Pericardium fibroblast (primary cell): ENCODE measurements at places on chromosomes 4 and X. TPM values are rescaled to one million over a fixed set of nuclear protein-coding genes. Genes with fewer than 3 reads are reported as not detected.

Gene LRAT
- under 0.01 and 0.12 TPM in 2 replicates for total RNA-seq

Gene UGT2B15
- total RNA-seq, result not detected in 2 replicates

Gene FAM184B
- total RNA-seq, result 0.12 TPM in 1 of 2 replicates, not detected in the other

Gene SLC6A14
- total RNA-seq, result not detected in 2 replicates
